ENCODE measurements at places on chromosomes 3 and 15.
A peak's percentile ranks its signal among the peaks of the same experiment; 100 is the strongest.

DNA sequence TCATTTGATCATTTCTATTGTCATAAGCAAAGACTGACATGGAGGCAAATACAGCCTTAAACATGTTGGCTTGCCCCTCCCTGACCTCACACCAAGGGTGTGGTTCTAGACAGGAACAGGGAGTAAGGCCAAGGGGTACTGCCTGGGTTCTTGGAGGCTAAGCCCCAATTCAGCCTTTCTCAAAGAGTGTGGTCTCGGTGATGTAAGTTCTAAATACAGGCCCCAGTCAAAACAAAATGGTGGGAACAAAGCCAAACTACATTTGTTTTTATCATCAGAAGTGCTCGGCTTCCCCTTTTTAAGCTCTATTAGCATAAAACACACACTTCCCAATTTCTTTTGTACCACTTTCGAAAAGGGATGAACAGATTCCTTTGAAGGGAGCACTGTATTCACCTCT is 129.5 kb downstream of the ATP8B4 start:
- DNase-seq, result no peak

GRCh38 chr3:119240101-119240590 is 532 bp downstream of the B4GALT4 start:
- DNase-seq, result peak; percentile 24

GRCh38 chr15:38050529-38051448 is 116.3 kb downstream of the TMCO5A start:
- DNase-seq, result no peak

DNA sequence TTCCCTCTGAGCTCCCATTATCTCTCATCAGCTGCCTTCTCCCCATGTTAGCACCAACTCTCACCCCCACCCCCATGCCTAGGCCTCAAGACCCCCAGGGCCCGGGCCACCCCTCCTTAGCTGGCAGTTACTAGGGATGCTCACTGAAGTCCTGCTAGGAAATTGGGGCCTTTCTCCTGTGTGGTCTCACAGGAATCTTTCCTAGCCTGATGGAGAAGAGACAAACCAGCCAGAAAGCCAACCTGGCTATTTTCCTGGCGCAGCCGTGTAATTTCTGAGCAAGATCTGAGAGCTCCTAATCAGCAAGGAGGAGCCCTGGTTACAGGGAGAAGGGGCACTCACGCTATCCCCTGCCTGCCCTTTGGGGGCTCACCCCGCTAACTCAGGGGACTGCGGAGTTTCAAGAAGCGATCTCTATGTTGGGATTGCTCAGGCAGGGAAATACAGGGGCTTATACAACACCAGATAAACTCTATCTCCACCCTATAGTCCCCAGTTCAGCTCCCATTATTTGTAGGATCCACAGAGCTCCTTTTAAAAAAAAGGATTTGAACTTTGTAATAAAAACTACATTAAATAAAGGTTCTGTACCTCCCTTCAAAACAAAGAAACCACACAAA is 25.2 kb downstream of the NR2F2 start:
- no peak for DNase-seq

DNA sequence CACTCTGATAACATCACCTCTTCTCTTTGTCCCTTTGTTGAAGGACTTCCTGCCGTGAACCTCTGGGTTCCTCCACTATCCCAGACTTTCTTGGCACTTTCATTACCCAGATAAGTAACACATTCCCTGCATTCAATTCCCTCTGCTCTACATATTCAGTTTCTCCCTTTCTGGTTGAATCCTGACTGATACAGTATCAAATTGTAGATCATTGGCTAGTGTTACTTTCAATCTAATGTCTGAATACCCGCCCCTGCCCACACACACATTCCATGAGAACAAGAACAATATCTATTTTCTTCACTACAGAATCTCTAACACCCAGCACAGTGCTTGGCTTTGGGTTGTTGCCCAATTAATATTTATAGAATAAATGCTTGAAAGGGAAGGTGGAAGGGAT is 163.5 kb downstream of the ABHD5 start:
- no peak for DNase-seq

DNA sequence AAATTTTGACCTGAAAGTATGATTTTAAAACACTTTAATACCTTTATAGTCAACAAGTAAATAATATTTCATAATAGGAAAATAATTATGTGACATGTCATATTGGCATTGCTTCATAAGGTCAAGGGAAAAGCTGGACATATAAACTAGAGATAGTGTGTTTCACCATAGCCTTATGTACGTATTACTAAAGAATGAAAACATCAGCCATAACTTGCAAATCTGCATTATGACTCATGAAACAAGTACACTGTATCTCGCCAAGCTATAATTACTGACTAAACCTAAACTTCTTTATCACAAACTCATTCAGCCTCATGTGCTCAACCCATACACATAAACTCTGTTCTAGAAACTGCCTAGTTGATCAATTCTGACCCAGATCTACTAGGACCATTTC is 950.1 kb downstream of the FHIT start:
- DNase-seq, result no peak

Measured in progenitor cell of endocrine pancreas (in vitro differentiated cells).